ENCODE measurements at places on chromosomes 4 and X. TPM values are rescaled to one million over a fixed set of nuclear protein-coding genes. Genes with fewer than 3 reads are reported as not detected.

DNA sequence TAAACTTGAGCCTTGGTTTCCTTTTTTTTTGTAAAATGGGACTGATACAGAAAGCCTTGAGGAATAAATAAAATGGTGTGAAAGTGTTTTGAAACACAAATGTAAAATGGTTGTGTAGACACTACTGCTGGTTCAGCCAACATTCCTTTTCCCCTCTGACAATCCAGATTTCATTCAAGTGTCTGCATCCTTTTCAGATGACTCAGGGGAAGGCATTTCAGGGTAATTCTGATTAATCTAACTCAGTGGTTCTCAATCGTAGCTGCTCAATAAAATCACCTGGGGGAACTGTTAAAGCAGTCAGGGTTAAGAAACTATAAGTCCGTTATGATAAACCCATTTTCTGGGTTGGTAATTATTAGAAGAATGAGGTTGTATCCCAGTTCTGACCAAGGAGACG is 4.6 kb downstream of the ARHGAP10 start:
- DNase-seq, result no peak

GRCh38 chr4:7999695-8000094 is 60.0 kb upstream of the AFAP1 start:
- DNase-seq, result no peak

GPRASP2 gene
- polyA plus RNA-seq, result 12.4 TPM

GRCh38 chrX:117752745-117753144 is 363.9 kb downstream of the KLHL13 start:
- no peak for DNase-seq

PDGFC gene
- polyA plus RNA-seq, result 12.3 TPM

DNA sequence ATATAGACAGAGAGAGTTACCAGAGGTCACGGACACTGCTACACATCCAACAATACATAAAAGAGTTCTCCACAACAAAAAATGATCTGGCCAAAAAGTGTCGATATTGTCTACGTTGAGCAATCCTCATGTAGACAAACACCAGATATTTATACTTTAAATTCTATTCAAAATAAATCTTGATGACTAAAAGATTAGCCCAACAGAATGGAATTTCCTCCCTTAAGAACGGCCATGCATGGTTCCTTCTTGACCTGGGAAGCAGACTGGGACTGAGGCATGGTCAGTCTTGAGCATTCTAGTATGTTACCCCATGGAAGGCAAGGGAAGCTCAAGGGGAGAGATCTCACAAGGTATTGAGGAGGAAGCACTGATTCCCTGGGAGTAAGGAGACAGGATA is 43.5 kb downstream of the LHFPL1 start:
- DNase-seq, result no peak

FAM9B gene
- polyA plus RNA-seq, result not detected

DNA sequence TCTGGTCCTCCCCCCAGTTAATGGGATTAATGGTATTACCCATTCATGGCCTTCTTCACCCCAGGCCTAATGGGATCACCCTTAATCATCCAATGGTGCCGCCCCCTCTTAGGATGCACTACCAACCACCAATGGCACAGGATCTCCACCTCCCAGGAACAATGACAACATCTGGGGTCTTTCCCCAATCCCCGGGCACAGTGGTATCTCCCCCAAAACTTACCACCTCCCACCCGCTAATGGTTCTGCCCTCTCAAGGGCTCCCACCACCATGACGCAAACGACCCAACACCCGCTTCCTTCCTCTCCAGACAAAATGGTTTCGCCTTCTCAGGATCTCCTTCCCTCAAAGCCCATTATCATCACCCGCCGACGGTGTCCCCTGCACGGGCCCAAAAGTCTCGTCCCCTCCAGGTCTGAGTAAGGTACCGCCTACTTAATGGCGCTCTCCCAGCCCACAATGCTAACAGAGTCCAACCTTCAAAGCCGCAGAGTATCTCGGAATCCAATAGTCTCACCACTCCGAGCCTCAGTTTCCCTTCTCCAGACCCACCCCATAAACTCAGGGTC is 458 bp downstream of the GRIPAP1 start:
- peak; percentile 27 for DNase-seq

GRCh38 chrX:12405306-12405705 is 267.0 kb downstream of the FRMPD4 start:
- no peak for DNase-seq
